ENCODE measurements at places on chromosomes 1 and 21.

- H3K4me1 ChIP-seq = peaks cover 41% of the 10 kb centered on the region
- no peaks in the 10 kb centered on the region for H3K27me3 ChIP-seq
- peak overlapping the region; percentile 66 for H3K27ac ChIP-seq
- H3K36me3 ChIP-seq = peaks cover 16% of the 10 kb centered on the region
- DNase-seq = no peak
Observed at GRCh38 chr1:101200513-101200912, 36.3 kb upstream of the S1PR1 start.

GRCh38 chr1:46021046-46021996 lies 111.1 kb downstream of the PIK3R3 start:
- H3K4me3 ChIP-seq = no peak overlapping the region
- H3K36me3 ChIP-seq = peaks cover 6% of the 10 kb centered on the region
- no peaks in the 10 kb centered on the region for H3K4me1 ChIP-seq
- no peak for DNase-seq
- H3K27me3 ChIP-seq = no peaks in the 10 kb centered on the region
- no peak overlapping the region for H3K27ac ChIP-seq

DNA sequence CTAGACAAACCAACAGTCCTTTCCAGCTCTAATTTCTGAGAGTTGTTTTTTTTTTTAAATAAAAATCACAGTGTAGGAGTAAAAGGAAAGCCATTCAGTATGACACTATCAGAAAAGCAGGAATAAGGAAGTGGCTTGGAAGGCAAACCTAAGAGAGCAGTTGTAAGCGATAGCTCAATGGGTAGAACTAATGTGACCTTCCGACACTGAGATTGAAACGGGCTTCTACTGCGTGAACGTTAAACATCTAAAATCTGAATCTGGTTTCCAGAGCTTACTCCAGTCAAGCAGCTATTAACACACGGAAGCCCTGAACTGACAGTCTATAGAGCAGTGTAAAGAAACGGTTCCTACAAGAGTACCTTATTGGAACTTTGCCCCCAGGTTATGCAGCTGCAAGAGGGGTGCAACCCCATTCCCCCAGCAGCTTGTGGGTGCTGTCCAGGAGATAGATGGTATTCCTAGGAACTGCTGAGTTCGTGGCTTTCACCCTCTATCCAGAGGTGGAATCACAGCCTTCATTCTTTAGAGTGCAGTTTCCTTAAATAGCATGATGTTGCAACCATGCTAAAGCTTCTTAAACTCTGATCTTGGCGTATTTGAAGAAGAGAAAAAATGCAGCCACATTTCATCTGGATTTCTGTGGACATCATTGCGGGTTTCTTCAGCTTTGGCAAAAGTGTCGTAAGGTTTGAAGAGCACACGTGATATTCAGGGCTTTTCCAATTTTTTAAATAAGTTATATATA lies 3.3 kb upstream of the IRF2BP2 start:
- peak overlapping the region; percentile 89 for H3K4me3 ChIP-seq
- peaks cover 3% of the 10 kb centered on the region for H3K36me3 ChIP-seq
- H3K27me3 ChIP-seq = peaks cover 3% of the 10 kb centered on the region
- DNase-seq = no peak
- peak overlapping the region; percentile 100 for H3K27ac ChIP-seq

- H3K27me3 ChIP-seq = no peaks in the 10 kb centered on the region
- no peaks in the 10 kb centered on the region for H3K4me1 ChIP-seq
- no peak overlapping the region for H3K27ac ChIP-seq
- no peak for DNase-seq
- H3K36me3 ChIP-seq = no peaks in the 10 kb centered on the region
Observed at GRCh38 chr1:242784084-242784483, 259.6 kb upstream of the PLD5 start.

GRCh38 chr1:234621657-234622335 lies 11.8 kb upstream of the IRF2BP2 start:
- H3K4me3 ChIP-seq = no peak overlapping the region

GRCh38 chr21:34792504-34793089 lies 123.8 kb downstream of the CLIC6 start:
- no peak for DNase-seq
- no peak overlapping the region for H3K27ac ChIP-seq
- no peaks in the 10 kb centered on the region for H3K27me3 ChIP-seq

- no peak for DNase-seq
- H3K27me3 ChIP-seq = no peaks in the 10 kb centered on the region
- H3K36me3 ChIP-seq = peaks cover 19% of the 10 kb centered on the region
- no peak overlapping the region for H3K4me3 ChIP-seq
- no peaks in the 10 kb centered on the region for H3K4me1 ChIP-seq
Observed at GRCh38 chr1:19337289-19337688, 25.2 kb downstream of the SLC66A1 start.

DNA sequence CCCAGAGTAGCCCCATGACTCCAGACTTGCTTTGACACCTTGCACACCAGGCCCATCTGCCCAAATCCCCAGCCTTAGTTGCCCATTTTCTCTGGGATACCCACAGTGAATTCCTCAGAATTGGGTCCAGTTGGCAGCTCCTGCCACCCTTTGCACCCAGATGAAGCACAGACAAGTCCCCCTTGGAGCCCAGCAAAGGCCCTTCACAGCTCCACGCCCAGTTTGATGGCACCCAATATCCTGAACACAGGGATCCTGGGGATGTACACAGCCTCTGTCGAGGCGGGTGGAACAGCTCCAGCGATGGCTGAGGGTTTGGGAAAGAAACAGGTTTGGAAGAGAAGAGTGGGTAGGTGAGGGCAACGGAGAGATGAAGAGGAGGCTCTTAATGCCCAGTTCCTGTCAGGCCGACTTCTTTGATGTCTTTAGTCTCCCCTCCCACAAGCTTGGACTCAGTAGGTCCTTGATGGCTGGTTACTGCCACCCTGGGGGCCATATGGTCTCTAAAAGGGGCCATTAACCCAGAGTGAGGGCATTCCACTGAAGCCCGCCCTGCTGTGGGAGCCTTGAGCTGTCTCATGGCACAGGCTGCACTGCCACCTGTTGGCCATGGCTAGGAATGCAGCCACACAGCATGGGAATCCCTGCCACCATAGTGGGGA lies 21.7 kb downstream of the TMEM53 start:
- no peaks in the 10 kb centered on the region for H3K27me3 ChIP-seq
- H3K4me1 ChIP-seq = no peaks in the 10 kb centered on the region
- no peak overlapping the region for H3K27ac ChIP-seq
- peaks cover 8% of the 10 kb centered on the region for H3K36me3 ChIP-seq

All from T-helper 2 cell treated with Interferon-gamma antibody and Interleukin-4, amounts not matched to agents 5 μg/mL and 100 μg/mL, for 36 hours (primary cell).